ENCODE measurements at places on chromosomes 5 and 9.

DNA sequence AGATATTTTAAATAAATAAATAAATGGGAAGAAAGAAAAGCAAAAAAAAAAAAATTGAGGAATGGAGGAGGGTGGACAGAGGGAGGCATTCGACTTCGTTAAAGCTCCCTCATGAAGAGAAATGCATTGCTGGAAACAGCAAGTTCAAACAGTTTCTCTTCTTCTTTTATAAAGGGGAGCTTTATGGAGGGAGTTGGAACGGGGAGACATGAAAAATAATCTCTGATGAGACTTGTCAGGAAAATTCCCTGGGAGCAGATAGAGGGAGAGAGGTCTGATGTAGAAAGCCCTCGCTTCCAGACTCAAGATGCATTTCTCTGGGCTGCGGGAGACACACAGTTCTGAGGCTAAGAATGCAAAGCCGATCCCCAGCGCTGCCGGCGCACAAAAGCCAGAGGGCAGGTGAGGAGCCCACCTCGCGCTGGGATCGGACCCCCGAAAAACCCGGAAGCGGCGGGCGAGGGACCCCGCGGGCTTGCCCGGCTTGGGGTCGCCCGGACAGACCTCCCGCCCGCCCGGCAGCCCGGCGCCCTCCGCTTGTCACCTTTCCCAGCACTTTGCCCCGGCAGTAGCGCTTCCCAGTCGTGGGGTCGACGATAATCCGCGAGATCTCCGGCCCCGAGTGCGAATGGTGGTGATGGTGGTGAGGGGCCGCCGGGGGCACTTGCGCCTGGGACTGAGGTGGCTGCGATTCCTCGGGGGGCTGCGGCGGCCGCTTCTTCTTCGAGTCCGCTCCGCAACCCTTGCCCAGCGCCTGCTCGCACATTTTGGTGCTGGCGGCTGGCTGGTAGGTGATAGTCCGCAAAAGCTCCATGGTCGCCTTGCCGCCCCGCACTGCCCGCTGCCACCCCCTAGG is 512 bp downstream of the PLK2 start:
- DNase-seq = peak; percentile 53

DNA sequence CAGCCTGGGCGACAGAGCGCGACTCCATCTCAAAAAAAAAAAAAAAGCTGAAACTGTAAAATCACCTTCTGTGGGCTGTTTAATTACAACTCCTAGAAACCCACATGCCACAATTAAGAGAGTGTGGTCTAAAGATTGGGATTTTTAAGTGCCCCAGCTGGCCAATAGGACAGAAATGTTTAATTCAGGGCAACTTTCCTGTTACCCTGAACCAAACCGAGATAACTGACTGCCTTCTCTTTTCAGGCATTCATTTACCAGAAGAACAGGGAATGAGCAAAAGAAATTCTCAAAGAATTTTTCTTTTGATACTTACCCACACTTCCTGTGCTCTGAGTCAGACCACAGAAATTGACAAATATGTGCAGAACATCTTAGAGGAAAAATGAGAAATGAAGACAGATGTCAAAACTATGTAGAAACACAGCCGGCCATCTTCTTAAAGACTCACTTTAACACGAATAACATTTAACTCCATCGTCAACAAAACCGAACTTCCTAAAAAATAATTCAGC is 221.3 kb upstream of the DAPK1 start:
- DNase-seq = no peak

GRCh38 chr5:199197-199949 is 8.1 kb downstream of the LRRC14B start:
- DNase-seq = no peak

GRCh38 chr5:139495638-139496435 is 13.3 kb upstream of the STING1 start:
- peak; percentile 45 for DNase-seq

GRCh38 chr9:116671605-116672004 is 15.5 kb upstream of the TRIM32 start:
- peak; percentile 42 for DNase-seq

DNA sequence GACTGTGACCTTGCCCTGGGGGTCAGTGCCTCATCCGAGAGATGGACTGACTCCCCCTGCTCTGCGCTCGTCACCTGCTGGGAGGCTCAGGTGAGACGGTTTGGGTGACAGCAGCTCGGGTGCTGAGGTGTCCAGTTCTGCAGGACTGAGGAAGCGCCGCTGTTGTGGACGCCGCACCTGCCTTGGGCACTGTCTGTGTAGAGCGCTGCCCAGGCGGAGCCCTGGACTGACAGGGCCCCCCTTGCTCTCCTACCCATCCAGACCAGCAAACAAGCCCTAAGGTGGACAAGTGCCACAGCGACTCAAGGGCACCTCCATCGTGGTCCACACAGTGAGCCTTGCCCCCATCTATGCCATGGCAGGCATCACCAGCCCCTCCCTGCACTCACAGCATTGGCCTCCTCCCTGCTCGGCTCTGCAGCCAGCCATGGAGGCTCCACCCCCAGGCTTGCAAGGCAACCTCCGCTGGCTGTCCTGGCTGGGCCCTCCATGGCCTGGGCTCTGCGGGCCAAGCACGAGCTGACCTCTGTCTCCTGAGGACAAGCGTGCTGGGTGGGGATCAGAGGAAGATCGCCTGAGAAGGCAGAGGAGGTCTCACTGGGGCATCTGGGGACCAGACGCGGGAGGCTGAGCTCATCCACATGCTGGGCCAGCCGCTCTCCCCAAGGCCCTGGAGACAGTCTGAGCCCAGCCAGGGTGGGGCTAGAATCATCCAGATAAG is 87.1 kb upstream of the COL5A1 start:
- no peak for DNase-seq

DNA sequence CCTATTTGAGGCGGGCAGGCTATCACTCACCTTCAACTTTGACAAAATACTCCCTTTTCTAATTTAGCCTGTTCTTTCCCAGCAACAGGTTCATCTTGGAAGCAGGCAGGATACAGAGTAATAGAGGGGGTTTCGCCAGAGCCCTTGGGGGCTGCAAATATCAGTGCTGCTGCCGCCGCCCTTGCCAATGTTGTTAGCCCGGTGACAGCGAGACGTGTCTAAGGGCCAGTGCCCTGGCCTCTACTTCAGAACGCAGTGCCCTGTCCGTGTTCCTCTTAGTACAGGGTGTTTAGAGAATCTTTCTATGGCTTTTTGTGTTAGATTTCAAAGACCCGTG is 703 bp downstream of the FAM120AOS start:
- DNase-seq = no peak

- DNase-seq = no peak
Observed at GRCh38 chr5:61416010-61416409, 84.0 kb downstream of the ZSWIM6 start.
